ENCODE measurements at places on chromosomes 7 and 10.

DNA sequence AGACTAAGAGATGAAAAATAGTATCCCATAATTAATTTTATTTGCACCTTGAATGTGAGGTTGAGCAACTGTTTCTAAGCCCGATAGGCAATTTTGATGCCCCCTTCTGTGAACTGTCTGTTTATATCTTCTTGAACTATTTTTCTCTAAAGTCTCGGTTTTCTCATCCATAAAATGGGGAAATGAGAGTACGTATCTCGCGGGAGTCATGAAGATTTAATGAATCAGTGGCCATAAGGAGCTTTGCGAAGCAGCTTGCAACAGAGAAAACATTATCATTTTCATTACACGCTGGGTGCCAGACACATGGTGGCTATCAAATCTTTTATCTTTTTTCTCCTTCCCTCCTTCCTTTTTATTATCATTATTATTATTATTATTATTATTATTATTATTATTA lies 108.1 kb upstream of the CARD11 start:
- DNase-seq, result no peak

GRCh38 chr7:99109108-99110051 lies 34.5 kb downstream of the SMURF1 start:
- DNase-seq, result peak; percentile 42

DNA sequence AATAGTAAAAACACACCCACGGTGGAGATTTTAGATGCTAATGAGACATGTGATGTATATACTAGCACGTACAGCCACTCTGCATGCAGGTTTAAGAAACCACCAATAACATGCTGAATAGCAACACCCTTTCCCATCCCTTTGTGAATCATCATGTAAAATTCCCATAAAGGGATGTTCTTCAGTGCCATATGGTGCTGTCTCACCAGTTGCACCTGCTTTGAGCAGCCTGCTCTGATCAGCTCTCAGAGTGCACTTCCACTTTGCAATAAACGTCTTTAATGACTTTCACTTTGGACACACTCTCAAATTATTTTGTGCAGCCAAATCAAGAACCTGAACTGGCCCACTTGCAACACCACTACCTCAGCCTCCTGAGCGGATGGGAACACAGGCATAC lies 615.0 kb downstream of the ANKRD7 start:
- DNase-seq, result no peak

- no peak for DNase-seq
Observed at GRCh38 chr7:119514326-119514725, 758.6 kb upstream of the KCND2 start.

Measured in NCI-H524 (cell line).